Anterior cingulate cortex (tissue), 58 donors: ENCODE measurements at places on chromosomes 16 and 17.
A peak's percentile ranks its signal among the peaks of the same experiment; 100 is the strongest.

- no peak for DNase-seq
Observed at GRCh38 chr17:78779850-78780249, 2.2 kb downstream of the CYTH1 start.

GRCh38 chr16:7422036-7422888 lies 89.6 kb downstream of the RBFOX1 start:
- peak; percentile 11 for DNase-seq

DNA sequence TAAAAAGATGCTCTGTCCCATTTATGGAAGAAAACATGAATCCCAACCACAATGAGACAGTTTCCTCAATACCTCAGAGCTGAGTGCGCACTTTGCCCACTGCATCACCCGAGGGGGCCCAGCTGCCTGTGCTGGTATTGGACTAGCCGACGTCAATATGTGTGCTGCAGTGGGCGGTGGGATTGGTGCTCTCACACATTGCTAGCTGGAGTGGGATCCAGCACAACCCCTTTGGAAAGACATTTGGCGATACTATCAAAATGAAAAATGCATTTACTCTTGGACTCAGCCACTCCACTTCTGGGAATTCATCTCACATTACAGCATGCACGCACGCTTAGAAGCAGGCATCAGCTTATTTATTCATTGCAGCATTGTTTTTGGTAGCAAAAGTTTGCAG lies 289.2 kb upstream of the FOXF1 start:
- DNase-seq: no peak

DNA sequence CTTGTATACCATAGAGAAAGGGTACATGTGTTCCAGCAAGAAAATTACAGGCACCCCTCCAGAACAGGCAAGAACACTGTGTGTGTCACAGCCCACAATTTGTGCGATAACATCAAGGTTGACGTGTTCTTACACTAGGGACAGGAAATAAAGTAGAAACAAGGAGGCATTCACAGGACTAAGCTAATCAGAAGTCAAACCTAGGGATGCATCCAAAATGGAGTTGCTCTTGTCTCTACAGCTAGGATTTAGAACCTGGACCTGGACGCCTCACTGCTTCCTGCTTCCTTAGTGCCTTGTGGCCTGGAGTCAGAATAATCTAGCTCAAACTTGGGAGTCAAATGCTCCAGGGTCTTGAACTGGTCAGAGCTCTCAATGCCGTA lies 41.3 kb downstream of the GINS3 start:
- no peak for DNase-seq

DNA sequence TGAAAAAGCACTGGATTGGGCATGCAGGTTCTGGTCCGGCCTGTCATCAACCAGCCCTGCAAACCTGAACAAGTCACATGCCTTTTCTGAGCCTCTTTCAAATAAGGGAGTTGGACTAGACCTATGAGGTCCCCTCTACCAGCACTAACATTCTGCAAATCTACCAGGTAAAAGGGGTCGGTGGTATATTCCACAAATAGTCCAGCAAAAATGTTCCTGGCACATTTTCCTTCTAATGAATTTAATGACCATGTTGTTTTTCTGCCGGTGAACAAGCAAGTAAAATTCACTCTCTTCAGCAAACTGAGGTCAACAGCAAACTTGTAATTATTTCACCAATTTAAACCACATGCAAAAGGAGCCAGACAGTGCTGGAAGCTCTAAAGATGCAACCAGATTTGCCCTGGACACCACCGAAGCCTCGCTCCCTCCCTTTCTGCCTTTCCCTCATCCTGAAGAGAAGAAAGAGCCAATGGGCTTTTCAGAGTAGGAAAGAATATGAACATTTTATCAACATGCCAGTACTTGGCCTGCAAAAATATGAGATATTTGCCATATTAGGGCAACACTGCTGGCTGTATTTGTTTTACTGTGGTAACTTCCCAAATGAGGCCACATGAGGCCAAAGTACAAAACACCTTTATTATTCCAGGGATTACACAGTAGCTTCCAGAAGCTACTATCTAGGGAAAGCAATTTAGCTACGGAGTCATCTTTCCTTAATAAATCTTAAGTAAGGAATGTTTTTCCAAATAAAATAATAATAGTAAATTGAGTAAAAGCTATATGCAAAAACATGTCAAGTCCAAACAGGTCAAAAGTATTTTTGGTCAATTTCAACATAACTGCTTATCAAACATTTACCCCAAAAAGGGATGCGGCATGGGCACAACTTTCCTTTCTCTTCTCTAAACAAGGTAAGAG lies 45.0 kb downstream of the USP31 start:
- no peak for DNase-seq

- DNase-seq: no peak
Observed at GRCh38 chr16:87762620-87763019, 3.2 kb downstream of the KLHDC4 start.

GRCh38 chr17:21297026-21297520 lies 12.6 kb downstream of the MAP2K3 start:
- no peak for DNase-seq

DNA sequence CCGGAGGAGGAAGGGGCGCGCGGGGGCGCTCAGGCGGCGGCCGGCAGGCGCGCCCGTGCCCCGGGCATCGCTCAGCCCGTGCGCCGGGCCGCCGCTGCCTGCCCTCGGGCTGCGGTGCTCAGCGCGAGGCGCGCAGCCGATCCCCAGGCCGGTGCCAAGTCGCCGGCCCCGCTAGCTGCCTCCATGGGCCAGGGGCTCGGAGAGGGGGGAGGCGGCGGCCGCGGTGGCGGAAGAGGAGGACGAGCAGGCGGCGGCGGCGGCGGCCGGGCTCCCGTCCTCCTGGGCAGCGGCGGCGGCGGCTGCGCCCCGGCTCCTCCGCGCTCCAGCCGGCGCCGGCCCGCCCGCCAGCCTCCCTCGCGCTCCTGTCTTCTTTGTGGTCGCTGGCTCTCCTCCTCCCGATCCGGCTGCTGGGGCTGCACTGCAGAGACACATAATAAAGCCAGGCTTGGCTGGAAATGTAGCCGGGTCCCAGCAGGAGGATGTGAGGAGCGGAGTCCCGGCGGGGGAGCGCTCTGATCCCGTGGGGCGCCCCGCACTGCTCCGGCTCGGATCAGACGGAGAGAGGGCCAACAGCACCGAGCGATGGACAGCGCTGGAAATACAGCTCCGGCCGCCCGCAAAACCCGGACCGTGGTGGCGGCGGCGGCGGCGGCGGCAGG lies 889 bp upstream of the ZNF423 start:
- peak; percentile 60 for DNase-seq

DNA sequence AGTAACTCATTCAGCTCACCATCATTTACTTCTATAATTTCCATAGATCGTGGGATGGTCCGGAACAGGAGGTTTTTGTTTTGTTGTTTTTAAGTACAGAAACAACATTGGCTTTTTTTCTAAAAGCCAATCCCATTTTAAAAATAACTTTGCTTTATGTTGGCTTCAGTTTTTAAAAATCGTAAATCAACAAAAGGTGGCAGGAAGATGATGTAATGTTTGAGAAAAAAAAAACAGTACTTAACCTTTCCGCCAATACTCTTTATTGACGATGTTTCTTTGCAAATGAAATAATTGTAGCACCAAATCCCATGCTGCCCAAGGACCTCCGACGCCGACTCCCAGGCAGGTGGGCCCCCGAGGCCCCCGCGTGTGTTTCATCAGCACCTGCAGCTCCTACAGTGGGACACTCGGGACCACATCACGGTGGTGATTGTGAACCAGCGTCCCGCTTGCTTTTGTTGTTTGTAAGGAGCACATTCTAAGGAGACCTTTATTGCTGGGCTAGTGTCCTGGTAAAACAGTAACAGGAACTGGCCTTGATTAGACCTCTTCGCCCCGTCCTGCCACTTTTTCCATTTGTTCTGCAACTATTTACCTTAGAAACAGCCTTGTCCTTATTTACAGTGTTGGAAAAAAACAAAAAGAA lies 140.2 kb upstream of the CHMP6 start:
- DNase-seq: no peak

- DNase-seq: peak; percentile 20
Observed at GRCh38 chr16:66524601-66525164, 25.2 kb downstream of the TK2 start.

DNA sequence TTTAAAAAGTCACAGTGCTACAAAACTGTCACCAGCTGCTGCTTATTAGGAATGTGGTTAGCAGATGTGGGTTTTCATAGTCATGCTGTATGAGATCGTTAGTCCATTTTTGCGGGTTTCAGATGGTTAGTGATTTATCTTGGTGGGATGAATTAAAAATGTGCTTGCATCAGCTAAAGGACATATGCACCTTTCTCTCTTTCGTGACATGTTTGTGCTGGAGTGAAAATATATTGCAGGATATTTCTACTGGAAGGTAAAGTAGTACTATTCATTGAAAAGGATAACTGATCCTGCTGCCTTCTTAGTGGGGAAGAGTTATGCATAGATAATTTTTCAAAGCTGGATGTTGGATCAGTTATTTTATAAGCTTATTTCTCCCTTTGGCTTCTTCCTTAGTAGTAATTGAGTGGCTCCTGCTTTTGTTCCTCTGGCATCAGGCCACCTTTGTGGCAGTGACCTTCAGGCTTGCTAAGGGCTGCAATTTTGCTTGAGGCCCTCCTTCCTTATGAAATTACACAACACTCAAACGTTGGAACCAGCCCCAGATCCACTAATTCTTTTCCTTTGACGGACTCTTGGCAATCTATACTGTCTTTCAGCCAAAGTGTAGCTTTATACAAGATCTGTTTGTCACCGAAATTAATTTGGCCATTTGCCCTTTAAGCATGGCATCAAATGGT lies 7.5 kb upstream of the SNTB2 start:
- no peak for DNase-seq

- DNase-seq: no peak
Observed at GRCh38 chr16:75475420-75475847, 10.9 kb upstream of the TMEM170A start.
